Stimulated activated CD8-positive, alpha-beta memory T cell treated with anti-CD3 and anti-CD28 coated beads, Interleukin-15, amount 100 ng/mL, for 4 hours (primary cell): ENCODE measurements at places on chromosomes 16 and 17.

DNA sequence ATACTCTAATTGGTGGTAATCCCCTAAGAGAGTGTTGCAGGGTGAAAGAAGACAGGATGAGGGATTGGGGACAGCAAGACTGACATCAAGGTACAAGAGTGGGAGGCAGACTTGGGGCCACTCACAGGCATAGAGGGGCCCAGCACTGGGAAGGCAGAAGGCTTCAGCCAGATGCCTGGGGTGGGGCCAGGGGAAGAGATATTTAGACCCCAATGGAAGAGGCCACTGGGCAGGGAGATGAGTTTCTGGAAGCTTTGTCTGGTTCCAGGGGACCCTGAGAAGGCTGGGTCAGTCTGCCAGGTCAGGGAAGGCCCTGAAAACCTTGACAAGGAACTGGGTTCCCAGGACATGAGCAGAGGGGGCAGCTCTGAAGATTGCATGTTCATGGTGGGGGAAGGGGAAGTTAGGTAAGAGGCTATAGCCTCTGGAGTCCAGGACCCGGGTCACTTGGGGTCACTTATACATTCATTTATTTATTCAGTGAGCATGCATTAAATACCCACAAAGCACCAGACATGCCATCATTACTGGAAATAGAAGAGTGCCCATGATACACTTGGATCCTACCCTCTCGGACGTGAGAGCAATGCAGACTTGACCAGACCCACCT lies 92.9 kb downstream of the TMEM132E start:
- DNase-seq = no peak

GRCh38 chr16:80463326-80463725 lies 77.5 kb upstream of the DYNLRB2 start:
- no peak for DNase-seq

DNA sequence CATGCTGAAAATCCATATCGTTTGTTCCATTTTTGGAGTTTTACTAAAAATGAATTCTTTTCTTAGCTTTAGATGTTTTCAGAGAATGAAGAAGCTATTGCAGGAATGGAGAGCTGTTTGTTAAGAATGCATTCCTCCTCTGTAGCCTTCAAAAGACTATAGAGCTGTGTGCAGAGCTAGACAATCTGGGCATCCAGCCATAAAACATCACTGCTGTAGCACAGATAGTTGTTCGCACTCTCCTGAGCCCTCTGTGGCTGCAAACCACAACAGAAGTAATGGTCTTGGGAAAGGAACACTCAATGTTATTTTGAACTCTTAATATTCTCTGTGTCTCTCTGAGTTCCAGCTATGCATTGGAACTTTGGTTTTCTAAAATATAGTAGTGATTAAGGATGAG lies 4.9 kb downstream of the TNRC6C start:
- no peak for DNase-seq

DNA sequence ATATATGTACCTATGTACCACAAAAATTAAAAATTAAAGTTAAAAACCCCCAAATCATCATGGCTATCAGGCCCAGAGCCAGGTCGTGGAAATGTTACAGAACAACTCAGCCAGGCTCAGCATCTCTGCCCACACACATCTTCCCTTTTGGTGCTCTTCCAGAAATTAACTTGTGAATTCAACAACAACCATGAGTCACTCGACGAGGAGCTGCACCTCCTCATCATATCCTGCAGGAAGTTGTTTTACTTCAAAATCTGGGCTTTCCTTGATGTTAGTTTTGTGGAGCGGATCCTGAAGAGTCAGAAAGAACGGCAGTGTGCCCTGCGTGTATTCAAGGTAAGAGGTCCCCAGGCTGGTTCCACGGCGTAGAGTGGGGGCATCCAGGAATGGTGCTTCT lies 10.6 kb downstream of the FBXO39 start:
- no peak for DNase-seq

- no peak for DNase-seq
Observed at GRCh38 chr17:21143695-21144094, 16.9 kb downstream of the DHRS7B start.

GRCh38 chr17:50203604-50204345 lies 2.3 kb upstream of the COL1A1 start:
- DNase-seq = no peak

- no peak for DNase-seq
Observed at GRCh38 chr17:10177131-10177912, 21.1 kb downstream of the GAS7 start.

DNA sequence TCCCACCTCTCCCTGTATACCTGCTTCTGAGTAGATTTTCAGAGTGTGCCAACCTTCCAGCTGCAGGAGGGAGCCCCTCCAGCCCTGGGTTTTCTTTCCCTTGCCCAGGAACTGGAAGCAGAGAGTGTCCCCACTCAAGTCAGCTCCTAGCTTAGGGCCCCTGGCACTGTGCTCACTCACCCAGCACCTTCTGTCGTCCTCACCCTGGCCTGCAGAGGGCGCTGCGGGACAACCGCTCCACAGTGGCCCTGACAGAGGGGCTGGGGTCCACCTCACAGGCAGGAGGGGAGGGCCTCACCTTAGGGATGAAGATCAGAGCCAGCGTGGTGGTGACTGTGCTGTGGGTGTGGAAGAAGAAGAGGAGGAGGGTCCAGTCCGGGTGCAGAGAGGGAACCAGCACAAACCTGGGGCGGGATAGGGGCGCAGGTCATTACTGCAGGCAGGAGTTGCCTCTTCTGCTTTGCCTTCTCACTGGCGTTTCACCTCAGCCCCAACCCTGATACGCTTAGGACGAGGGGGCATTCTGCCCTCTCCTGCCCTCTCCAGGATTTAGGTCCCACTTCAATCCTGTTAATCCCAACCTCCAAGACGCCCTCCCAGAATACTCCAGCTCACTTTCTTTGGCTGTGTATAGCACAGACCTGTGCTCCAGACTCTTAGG lies 10.0 kb downstream of the GPR179 start:
- DNase-seq = no peak

- no peak for DNase-seq
Observed at GRCh38 chr16:19939553-19939952, 54.9 kb upstream of the GPRC5B start.

DNA sequence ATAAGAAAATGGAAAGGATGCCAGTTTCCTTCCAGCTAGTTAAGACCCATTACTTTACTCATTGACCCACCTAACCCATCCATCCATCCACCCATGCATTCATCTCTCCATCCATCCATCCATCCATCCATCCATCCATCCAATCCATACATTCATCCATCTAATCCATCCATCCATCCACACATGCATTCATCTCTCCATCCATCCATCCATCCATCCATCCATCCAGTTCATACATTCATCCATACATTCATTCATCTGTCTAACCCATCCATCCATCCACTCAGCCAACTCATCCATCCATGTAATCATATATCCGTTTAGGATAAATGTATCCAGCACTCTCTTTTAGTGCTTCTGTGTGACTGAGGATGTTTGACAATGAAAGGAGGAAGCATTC lies 178.8 kb upstream of the CACNG3 start:
- DNase-seq = no peak

GRCh38 chr16:68214726-68215125 lies 21.2 kb downstream of the ESRP2 start:
- no peak for DNase-seq
